ENCODE measurements at places on chromosomes 2 and 18.

DNA sequence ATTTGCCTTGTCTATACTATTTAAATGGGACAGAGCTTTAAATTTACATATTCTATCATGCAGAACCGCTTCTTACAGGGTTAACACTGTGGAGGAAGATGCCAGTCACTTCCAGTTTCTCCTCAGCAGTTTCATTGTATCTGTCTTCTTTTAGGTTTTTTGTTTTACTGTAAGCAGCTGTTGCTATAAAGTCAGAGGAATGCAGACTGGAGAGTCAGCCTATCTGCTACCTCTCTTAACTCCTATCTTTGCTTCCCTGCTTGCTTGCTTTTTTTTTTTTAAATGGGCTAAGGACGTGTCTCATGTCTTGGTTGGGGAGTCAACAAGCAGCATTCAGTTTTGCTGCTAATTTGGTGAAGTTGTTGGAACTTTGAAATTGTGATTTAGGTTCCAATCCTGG is 8.9 kb downstream of the EPC2 start:
- peak overlapping the region; percentile 41 for H3K4me3 ChIP-seq
- H3K4me1 ChIP-seq: peaks cover 91% of the 10 kb centered on the region
- H3K27ac ChIP-seq: peak overlapping the region; percentile 66
- ATAC-seq: peak; percentile 80

DNA sequence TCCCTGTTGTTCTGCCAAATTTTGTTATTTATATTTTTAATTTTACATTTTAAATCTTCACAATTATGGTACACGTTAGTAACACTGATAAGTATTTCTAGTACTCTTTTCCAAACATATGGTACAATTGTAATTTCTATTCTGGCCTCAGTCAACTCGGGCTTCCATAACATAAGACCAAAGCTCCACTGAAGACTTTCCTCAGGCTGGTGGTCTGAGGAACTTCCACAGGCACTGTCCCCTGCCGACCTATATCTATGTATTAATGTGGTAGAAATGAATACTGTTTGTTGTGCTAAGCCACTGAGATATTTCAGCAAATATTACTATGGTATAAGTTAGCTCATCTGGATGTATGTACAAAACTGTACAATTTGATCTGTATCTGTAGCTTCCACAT is 407.6 kb upstream of the ZNF804A start:
- no peaks in the 10 kb centered on the region for H3K4me1 ChIP-seq

- H3K27me3 ChIP-seq: no peaks in the 10 kb centered on the region
- ATAC-seq: no peak
- H3K4me1 ChIP-seq: peaks cover 38% of the 10 kb centered on the region
- H3K4me3 ChIP-seq: no peak overlapping the region
- H3K27ac ChIP-seq: peak overlapping the region; percentile 49
Measured at GRCh38 chr2:12732651-12733050, 15.9 kb downstream of the TRIB2 start.

DNA sequence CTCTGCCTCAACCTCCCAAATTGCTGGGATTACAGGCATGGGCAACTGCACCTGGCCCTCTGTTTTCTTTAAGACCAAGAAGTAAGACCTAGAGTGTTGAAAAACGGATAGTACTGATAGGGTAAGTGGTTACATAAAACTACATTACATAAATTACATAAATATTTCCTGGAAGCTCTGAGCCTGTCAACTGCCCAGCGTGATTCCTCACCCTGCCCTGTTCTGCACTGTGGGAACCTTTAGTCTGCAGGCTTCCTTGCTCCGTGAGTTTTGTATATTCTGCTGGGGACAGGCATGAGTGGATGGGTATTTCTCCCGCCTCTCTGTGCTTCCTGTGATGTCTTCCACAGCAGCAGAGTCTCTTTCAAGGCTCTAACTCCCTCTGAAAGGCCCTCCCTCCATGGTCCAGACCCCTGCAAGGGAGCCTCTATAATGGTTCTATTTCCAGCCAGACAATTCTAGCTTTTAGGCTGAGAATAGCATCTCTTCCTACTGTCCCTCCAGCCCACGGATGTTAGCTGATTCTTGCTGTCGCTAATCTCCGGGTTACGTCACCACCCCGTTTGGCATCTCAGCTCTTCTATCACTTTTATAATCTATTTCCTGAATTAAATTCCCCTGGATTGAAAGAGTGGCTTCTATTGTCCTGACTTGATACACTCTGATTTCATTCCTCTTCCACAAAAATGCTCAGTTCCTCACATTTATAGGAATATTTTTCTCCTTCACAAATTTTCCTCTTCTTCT is 49.5 kb upstream of the PLEKHM3 start:
- H3K4me3 ChIP-seq: no peak overlapping the region
- peaks cover 6% of the 10 kb centered on the region for H3K4me1 ChIP-seq
- no peaks in the 10 kb centered on the region for H3K36me3 ChIP-seq

GRCh38 chr18:66344227-66344626 is 259.7 kb downstream of the CDH19 start:
- H3K4me3 ChIP-seq: no peak overlapping the region
- no peak overlapping the region for H3K27ac ChIP-seq
- no peaks in the 10 kb centered on the region for H3K4me1 ChIP-seq

- no peak for ATAC-seq
- no peaks in the 10 kb centered on the region for H3K27me3 ChIP-seq
- no peaks in the 10 kb centered on the region for H3K36me3 ChIP-seq
- no peaks in the 10 kb centered on the region for H3K4me1 ChIP-seq
- H3K4me3 ChIP-seq: no peak overlapping the region
- H3K27ac ChIP-seq: no peak overlapping the region
Measured at GRCh38 chr18:68854786-68855391, 57.0 kb downstream of the CCDC102B start.

DNA sequence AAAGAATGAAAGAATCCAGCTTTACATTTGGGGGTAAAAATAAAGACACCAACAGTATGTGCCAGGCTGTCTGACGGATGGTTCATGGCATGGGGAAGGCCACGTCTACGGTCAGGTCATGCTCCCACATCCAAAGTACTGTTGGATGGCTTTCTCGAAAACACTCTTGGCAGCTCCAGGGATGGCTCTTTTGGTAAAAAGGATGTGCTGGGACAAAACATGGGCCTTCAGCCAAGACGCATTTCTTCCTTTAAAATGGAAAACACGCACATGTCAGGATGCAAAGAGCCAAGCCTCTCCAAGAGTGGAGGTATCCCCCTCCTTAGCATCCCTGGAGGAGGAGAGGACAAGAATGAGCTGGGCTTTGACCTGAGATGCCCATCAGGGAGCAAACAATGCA is 376.5 kb upstream of the KLHL29 start:
- ATAC-seq: no peak
- H3K4me3 ChIP-seq: no peak overlapping the region
- H3K4me1 ChIP-seq: no peaks in the 10 kb centered on the region
- H3K27ac ChIP-seq: no peak overlapping the region
- H3K27me3 ChIP-seq: no peaks in the 10 kb centered on the region

DNA sequence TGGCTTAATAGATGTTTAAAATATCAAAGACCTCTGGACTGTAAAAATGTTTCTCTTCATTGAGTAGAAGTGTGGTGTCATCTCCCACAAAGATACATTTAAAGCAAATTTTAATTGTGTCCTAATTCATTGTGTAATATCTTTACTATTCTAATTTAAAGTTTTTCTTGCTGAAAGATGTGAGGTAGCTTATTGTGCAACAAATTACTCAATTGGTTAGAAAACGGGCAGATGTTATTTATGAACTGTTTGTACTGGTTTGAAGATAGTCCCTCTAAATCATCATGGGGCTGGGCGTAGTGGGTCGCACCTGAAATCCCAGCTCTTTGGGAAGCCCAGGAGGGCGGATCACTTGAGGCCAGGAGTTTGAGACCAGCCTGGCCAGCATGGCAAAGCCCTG is 65.3 kb downstream of the CYBRD1 start:
- peaks cover 26% of the 10 kb centered on the region for H3K27me3 ChIP-seq
- ATAC-seq: no peak
- H3K4me1 ChIP-seq: no peaks in the 10 kb centered on the region
- no peaks in the 10 kb centered on the region for H3K36me3 ChIP-seq
- no peak overlapping the region for H3K27ac ChIP-seq
- no peak overlapping the region for H3K4me3 ChIP-seq

GRCh38 chr2:97765933-97766332 is 52.6 kb downstream of the ZAP70 start:
- no peaks in the 10 kb centered on the region for H3K27me3 ChIP-seq
- ATAC-seq: no peak
- no peak overlapping the region for H3K27ac ChIP-seq
- H3K4me3 ChIP-seq: no peak overlapping the region

DNA sequence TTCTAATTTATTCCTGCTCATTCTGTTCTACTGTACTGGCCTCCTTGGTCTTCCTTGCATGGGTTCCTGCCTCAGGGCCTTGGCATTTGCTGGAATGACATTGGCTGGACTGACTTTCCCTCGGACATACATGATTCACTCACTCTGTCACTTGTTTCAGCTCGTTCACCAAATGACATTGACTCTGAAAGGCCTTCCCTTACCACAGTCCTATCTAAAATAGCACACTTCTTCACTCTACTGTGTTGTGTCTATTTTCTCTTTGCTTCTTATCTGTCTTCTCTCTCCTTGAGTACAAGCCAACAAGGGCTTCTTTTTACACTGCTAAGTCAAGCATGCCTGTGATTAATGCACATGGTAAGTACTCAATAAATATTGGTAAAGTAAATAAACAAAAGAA is 65.6 kb downstream of the SCG2 start:
- peaks cover 15% of the 10 kb centered on the region for H3K27me3 ChIP-seq
- no peaks in the 10 kb centered on the region for H3K4me1 ChIP-seq
- no peak overlapping the region for H3K27ac ChIP-seq
- ATAC-seq: no peak
- H3K36me3 ChIP-seq: no peaks in the 10 kb centered on the region

DNA sequence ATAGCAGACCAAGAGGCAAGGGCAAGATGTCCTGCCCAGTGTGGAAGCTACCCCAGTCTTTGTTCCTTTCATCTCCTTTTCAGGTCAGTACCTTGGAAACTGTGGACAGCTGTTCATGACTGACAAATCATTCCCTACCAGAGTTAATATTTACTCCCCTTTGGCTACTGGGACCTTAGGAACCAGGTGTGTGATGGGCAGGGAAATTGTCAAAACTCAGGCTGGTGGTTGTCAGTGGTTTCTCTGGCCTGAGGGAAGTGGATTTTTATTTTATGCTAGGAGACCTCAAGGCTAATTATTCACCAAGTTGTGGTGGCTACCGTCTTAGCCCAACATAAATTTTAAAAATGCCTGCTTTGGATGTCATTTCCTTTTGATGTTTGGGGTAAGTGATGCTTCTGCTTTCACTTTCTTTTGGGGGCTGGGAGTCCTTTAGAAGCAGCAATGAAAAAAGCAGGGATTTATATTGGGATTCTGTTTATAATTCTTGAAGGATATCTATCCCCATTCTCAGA is 119.3 kb downstream of the SETBP1 start:
- no peaks in the 10 kb centered on the region for H3K27me3 ChIP-seq
- peak overlapping the region; percentile 95 for H3K27ac ChIP-seq
- peak overlapping the region; percentile 57 for H3K4me3 ChIP-seq
- ATAC-seq: peak; percentile 50
- peaks cover 67% of the 10 kb centered on the region for H3K36me3 ChIP-seq

- H3K4me1 ChIP-seq: no peaks in the 10 kb centered on the region
- ATAC-seq: no peak
- H3K27me3 ChIP-seq: no peaks in the 10 kb centered on the region
- no peak overlapping the region for H3K4me3 ChIP-seq
- H3K27ac ChIP-seq: no peak overlapping the region
- H3K36me3 ChIP-seq: peaks cover 70% of the 10 kb centered on the region
Measured at GRCh38 chr18:9535430-9535991, 60.2 kb downstream of the RALBP1 start.

DNA sequence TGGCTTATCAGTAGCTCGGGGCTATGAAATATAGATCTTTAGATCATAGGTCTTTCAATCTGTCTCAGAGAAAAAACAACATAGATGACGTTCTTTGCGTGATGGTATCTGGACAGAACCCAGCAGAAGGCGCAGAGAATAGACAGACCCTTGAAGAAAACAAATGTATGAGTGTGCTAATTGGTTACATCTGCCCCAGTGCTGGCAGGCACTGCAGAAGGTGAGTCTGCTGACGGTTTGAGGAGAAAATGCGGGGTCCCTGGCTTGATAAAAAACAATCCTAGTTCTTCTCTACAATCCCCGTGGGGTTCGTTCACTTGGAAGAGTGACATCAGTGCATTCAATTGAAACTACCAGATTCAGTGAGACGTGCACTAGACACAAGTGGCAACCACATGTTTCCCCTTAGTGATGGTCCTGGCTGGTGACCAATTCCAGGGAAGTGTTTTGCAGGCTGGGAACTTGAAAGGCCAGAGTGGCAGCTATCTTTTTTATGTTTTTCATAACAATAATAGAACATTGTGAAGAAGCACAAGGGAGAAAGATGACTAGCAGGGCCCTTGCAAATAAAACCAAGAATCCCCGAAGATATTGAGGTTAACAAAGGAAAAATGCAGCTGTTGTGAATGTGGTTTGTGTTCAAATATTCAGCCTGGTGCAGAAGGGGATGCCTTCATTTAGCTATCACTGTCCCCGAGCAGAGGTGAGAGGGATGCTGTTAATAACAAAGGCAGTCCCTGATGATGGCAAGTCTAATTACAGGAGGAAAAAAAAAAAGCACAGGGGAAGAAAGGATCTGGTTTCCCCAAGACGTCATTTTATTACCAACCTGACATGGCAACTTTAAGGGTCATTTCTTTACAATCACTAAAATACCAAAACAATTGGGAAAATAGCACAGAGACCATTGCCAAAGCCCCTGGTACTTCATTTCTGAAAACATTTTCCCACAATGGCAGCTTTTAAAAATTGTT is 337.6 kb upstream of the FIGN start:
- H3K27me3 ChIP-seq: no peaks in the 10 kb centered on the region
- no peak for ATAC-seq
- no peak overlapping the region for H3K27ac ChIP-seq
- no peak overlapping the region for H3K4me3 ChIP-seq
- no peaks in the 10 kb centered on the region for H3K36me3 ChIP-seq

GRCh38 chr2:11466307-11467128 is 557 bp upstream of the E2F6 start:
- peak overlapping the region; percentile 98 for H3K4me3 ChIP-seq
- H3K27ac ChIP-seq: peak overlapping the region; percentile 91
- peaks cover 35% of the 10 kb centered on the region for H3K4me1 ChIP-seq
- peak; percentile 39 for ATAC-seq
- H3K36me3 ChIP-seq: peaks cover 3% of the 10 kb centered on the region

GRCh38 chr18:46334868-46335281 is 230.7 kb downstream of the HAUS1 start:
- H3K36me3 ChIP-seq: no peaks in the 10 kb centered on the region
- no peak for ATAC-seq
- H3K4me1 ChIP-seq: peaks cover 28% of the 10 kb centered on the region

GRCh38 chr2:181589779-181590178 is 67.1 kb downstream of the CERKL start:
- H3K4me3 ChIP-seq: no peak overlapping the region
- ATAC-seq: no peak
- H3K27me3 ChIP-seq: peaks cover 30% of the 10 kb centered on the region
- H3K27ac ChIP-seq: no peak overlapping the region
- no peaks in the 10 kb centered on the region for H3K36me3 ChIP-seq
- peaks cover 17% of the 10 kb centered on the region for H3K4me1 ChIP-seq

- H3K36me3 ChIP-seq: no peaks in the 10 kb centered on the region
- peaks cover 16% of the 10 kb centered on the region for H3K27me3 ChIP-seq
- peaks cover 7% of the 10 kb centered on the region for H3K4me1 ChIP-seq
Measured at GRCh38 chr2:108330979-108331378, 42.3 kb downstream of the SULT1C2 start.
